WERI-Rb-1 (cell line): ENCODE measurements at places on chromosomes 6 and 20.

GRCh38 chr6:16651871-16652270, 109.4 kb downstream of the ATXN1 start:
- no peak for DNase-seq

- no peak for DNase-seq
Measured at GRCh38 chr20:61967300-61967699, 98.4 kb downstream of the TAF4 start.

- DNase-seq, result no peak
Measured at GRCh38 chr20:59385480-59385879, 85.1 kb downstream of the EDN3 start.

GRCh38 chr20:56860413-56860812, 231.3 kb downstream of the TFAP2C start:
- no peak for DNase-seq

- DNase-seq, result no peak
Measured at GRCh38 chr6:66376001-66376400, 669.0 kb upstream of the EYS start.

DNA sequence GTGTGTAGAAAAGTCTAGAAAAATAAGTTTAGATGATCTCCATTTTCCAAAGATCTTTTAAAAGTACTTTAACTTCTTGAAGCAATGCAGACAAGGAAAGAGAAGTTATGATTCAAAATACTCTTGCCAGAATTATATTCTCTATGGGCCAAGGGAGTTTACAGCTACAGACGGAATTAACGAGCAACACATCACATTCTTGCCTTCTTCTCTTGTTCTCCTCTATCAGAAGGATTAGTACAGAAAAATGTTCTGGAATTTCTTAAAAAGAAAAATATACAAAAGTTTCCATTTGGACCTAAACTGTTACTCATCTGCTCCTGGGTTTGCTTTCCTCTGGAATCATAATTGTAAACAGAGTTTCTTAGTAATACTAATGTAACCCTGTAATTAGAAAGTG, 284.7 kb upstream of the HSF2 start:
- DNase-seq, result no peak

GRCh38 chr6:137416376-137417109, 77.7 kb downstream of the OLIG3 start:
- DNase-seq, result no peak

GRCh38 chr20:43911066-43911465, 3.6 kb upstream of the TOX2 start:
- no peak for DNase-seq

DNA sequence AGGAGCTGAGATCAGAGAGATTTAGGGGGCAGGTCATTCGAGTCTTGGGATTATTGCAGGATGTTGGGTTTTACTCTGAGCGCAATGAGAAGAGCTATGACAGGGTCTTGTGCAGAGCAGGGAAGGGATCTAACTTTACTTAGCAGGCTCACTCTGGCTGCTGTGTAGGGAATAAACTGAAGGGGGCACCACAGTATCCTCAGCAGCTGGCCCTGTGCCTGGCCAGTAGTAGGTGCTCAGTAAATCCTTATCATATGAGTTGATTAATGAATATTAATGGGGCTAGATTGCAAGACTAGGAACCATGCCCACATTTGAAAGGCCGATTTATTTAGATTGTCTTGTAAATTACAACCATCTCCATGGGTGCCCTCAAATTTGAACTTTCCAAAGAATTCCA, 4.6 kb upstream of the MDGA1 start:
- DNase-seq, result no peak

DNA sequence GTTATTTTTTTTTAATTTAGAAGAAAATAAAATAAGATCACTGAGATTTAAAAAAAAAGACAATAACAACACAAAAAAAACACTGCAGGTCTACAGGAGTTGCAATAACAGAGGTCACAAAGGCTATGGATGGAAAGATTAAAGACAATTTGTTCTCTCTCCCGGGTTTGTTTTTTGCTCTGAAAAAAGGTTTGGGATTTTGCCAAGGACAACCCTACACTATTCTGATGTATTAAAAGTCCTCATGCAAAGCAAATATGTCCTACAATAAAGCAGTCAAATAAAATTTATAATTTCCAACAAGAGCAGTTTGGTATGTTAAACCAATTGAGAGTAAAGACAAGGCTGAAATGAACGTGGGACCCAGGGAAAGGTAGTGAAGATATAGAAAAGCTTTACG, 55.6 kb downstream of the PTPRK start:
- no peak for DNase-seq

- DNase-seq, result no peak
Measured at GRCh38 chr20:10288421-10288820, 69.8 kb downstream of the SNAP25 start.

DNA sequence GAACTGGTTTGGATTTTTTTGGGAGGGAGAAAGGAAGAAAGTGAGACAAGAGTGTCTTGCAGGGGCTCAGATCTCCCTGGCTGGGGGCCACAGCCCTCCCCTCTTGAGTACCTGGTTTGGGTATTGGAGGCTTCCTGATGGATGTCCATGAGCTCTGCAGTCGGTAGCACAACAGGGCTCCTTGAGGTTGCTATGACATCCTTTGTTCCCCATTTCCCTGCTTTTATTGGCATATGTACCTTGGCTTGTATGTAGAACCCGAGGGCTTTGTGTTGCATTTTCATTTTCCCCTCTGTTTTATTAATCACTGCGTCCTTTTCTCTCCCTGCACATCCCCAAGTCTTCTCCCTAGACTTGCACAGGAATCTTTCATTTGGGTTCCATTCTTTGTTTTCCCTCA, 355.5 kb upstream of the TSHZ2 start:
- DNase-seq, result no peak

- DNase-seq, result no peak
Measured at GRCh38 chr6:127832381-127832780, 68.5 kb downstream of the THEMIS start.

DNA sequence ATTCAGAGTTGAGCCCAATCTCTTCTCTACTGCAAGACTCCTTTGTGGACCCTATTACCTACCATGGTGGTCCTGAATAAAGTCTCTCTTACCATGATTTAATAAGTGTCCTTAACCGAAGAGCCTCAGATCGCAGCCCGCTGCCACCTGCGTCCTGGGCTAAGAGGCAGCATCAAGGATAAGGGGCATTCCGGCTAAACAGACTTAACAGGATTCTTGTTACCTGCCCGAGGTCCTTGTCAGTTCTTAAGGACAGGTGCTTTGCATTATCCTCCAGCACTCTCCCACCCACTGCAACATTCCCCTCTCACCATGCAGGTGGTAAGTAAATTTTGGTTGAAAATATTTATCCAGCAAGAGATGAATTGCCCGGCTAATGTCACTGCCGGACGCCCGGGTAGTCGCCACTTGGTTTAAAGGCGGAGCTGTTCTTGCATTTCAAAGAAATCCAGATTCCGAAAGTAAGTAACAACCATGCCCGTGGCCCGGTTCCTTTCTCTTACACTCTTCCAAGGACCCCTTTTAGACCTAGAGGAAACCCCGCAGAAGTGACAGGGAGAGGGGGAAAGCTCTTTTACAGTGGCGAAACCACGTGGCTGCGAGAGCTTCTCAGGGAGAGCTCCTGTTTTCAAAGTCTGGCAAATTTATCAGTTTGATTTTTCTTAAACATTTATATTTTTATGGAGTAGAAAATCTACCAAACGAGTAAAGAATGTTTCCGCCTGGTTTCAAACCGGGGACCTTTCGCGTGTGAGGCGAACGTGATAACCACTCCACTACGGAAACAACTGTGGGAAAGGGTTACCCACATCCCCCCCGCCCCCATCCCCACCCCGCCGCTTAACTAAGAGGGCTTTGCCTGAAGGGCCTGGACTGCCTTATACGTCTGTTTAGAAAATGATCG, 41.9 kb upstream of the PRSS16 start:
- DNase-seq, result no peak

GRCh38 chr6:158115102-158115501, 53.0 kb downstream of the SERAC1 start:
- no peak for DNase-seq

DNA sequence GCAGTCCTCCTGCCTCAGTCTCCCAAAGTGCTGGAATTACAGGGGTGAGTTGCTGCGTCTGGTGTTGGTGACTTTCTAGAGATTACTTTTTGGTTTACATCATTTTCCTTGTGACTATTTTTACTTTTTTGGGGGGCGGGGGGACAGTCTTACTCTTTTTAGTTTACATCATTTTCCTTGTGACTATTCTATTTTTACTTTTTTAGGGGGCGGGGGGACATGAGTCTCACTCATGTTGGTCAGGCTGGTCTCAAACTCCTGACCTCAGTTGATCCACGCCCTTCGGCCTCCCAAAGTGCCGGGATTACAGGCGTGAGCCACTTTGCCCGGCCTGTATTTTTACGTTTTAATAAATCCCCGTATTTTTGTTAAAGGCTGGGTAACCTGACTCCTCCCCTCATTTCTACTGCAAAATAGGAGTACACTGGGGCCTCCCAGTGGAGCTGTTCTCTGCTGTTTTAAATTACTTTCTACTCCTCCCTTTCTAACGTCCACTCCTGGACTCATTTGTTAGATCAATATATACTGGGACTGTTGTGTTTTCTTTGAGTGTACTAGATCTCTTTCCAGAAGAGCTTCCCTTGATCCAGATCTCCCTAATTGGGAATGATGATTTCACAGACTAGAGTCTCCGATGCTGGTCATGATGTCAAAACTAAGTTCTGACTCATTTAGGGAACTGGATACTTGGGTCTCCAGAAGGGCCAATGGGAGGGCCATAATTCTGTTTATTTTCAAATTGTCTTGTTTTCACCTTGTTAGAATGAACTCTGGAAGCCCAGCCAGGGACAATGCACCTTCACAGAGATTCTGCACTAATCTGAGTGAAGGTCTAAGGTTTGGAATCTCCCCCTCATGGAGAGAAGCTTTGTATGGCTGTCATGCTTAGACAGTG, 9.2 kb downstream of the HSPA1B start:
- no peak for DNase-seq

GRCh38 chr6:170371588-170371987, 65.0 kb downstream of the FAM120B start:
- DNase-seq, result no peak

DNA sequence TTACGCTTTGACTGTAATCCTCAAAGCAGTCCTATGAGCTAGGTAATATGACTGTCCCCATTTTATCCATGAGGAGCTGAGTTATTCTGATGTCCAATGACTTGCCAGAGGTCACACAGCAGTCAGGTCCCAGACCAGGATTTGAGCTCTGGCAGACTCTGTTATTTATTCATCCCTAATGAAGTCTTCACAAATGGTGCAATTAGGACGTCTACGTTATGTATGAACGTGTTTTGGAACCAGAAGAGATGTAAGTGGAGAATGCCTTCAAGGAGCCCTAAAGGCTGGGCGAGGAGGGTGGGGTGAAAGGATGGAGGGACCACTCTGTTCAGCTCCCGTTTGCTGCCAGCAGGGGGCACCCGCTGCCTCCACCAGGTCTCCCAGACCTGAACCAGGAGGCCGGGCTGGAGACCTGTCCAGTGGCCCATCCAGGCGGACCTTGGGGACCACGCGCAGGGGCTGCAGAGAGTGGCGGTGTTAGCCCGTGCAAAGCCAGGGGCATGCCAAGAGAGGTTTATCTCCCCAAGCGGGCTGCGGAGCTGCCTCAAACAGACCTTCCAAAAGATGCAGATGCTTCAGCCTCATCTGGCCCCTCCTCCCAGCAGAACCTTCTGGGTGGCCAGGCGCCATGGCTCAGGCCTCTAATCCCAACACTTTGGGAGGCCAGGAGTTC, 15.2 kb upstream of the ZNF335 start:
- peak; percentile 88 for DNase-seq

- DNase-seq, result no peak
Measured at GRCh38 chr6:92427453-92427852, 991.9 kb downstream of the EPHA7 start.

- no peak for DNase-seq
Measured at GRCh38 chr20:10497791-10498190, 62.7 kb downstream of the SLX4IP start.

DNA sequence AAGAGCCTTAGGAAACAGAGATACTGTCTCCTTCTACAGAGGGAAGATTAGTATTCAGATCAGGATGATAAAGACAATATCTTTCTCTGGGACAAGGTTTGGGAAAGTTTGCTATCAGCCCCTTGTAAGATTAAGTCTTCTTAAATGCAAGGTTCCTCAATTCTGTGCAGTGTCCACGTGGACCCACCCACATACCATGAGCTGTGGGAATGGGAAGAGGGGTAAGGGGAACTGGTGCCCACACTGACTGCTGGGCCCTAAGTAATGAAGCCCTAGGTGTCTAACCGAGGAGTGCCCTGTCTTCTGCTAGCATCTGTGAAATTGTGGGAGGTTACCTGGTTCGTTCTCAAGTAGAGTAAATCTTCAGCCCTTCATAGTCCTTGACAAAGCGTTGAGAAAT, 5.8 kb upstream of the SSTR4 start:
- no peak for DNase-seq

DNA sequence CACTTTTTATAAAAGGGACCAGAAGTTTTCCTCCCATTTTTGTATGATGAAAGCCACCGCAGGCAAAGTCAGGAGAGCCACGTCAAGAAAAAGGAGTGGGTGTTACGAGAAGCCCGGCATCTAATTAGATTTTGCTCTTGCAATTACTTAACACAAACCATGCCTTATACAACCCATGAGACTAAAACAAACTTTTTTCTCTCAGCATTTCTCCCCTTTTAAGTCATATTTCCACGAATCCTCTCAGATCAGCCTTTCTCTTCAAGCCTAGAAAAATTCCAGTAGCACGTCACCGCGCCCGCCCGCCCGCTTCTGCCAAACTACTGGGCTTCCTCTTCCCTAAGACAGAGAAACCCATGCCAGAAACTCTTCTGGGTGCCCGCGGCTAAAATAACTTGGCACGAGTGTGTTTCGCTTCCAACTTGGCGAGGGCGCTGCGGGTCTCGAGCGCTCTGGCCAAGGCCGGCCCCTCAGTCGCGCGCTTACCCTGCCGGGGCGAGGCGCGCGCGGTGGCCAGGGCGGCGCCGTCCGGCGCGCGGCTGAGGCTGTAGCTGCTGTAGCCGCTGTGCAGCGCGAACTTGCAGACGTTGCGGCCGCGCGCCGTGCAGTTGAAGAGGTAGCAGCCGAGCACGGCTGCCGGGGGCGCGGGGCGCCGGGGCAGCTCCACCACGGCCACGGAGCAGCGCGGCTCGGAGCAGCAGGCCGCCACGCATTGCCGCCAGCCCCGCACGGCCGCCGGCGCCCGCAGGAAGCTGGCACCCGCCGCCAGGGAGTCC, 1.0 kb downstream of the LRP11 start:
- peak; percentile 58 for DNase-seq

GRCh38 chr6:19999319-20000191, 162.4 kb downstream of the ID4 start:
- no peak for DNase-seq

- no peak for DNase-seq
Measured at GRCh38 chr6:70590400-70590799, 23.7 kb downstream of the SDHAF4 start.

DNA sequence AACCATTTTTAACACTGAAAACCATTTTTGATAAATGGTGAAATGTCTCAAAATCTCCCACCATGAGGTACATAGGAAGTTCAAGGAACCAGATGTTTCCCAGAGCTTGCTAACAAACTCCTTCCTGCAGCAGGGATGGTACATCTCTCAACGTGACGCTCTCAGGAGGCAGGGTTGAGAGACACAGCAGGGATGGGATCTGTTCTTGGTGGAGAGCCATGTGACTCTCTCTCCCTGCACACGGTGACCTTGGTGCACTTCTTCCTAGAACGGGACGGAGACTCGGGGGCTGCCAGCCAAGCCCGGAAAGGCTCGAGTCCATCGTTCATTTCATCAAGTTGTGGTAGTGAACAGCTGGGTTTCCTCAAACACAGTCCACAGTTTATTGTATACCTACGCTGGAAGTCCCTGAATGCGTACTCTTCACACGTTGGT, 94.2 kb downstream of the FAM50B start:
- DNase-seq, result no peak

- DNase-seq, result peak; percentile 84
Measured at GRCh38 chr6:82363428-82364086, at the start of gene TPBG. Gene TPBG (plus strand): TSS chr6:82363817. CDS start chr6:82364962, 1,145 bp downstream.
